Left ventricle myocardium inferior (tissue), 1 donor: ENCODE measurements at places on chromosomes 7 and 10. TPM values are rescaled to one million over a fixed set of nuclear protein-coding genes. Genes with fewer than 3 reads are reported as not detected.
A peak's percentile ranks its signal among the peaks of the same experiment; 100 is the strongest.

DNA sequence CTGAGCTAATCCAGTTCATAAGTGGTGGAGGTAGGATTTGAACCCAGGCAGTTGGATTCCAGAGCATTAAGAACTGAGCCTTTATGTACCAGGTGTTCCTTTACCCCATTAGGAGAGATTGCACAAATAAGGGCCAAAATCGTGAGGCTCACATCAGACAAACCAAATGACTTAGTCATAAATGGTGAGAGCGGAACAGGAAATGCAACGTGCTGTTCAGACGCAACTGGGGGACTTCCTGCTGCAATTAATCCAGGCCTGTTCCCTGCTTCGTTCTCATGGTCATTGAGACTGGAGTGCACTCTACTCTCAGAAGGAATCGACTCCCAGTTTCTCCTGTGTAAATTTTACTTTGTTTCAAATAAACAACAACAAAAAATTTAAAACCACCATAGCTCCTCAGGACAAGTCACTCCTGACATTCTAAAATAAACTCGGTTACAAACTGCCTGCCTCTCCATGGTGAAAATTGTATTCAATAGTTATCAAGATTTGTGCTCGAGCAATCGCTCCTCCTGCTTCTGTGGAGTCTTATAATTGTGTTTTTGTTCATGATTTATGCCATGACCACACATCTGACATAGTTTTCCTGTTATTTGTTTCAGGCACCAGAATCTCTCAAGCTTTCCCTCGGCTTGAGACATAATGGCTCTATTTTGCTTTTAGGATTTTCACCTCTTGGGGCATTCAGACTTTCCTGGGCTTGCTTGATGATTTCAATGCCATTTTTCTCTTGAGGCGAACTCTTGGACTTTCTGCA, 115.3 kb upstream of the BMPER start:
- DNase-seq, result no peak

DNA sequence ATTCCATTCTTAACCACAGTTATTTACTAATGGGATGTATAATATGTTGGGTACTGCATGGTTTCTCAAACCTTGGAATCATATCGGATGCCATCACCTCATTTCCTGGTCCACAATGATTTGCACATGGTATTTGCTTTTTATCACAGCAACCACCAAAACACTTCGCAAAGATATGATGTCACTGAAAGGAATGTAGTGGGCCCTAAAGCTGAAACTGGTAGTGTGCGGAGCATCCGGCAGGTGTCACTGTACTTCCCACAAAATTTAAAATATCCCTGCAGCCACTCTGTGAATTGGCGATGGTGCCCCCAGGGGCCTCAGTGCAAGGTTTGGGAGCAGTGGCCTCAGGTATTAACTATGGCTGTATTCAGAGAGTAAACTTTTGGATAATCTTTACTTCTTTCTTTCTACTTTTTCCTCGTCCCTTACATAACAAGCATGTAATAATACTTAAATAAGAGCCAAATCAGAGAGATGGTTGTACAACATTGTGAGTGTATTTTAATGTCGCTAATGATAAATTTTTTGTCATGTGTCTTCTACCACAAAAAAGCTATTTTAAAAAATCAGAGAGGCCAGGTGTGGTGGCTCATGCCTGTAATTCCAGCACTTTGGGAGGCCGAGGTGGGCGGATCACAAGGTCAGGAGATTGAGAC, 66.2 kb downstream of the FAM241B start:
- DNase-seq, result peak; percentile 26

- DNase-seq, result no peak
Observed at GRCh38 chr7:8353991-8354390, 79.4 kb upstream of the NXPH1 start.

DNA sequence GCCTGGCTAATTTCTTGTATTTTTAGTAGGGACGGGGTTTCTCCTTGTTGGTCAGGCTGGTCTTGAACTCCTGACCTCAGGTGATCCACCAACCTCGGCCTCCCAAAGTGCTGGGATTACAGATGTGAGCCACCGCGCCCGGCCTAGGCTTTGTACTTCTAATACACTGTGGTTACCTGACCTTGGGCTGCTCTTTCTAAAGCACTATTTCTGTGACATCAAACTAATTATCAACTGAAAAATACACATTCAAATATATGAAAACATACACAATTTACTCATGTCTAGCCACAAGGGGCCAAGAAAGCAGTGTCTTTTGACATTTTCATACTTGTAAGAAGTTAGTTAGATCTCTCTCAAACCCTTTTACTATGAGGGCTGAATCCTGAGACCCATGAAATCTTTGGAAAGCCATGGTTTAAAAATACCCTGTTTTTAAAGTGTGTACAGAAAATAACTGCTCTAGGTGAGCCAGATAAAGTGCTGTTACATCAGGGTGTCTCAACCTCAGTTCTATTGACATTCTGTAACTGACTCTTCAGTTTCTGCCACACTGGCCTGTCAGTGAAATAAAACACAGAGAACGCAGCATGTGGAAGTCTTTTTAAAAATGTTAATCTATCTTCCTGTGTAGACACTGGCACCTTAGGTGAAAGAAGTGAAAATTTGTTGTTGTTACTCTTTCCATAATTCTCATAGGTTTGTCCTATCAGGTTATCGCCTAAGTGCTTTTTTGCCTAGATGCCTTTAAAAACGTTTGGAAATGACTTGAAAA, 58.8 kb downstream of the CREM start:
- DNase-seq, result no peak

DNA sequence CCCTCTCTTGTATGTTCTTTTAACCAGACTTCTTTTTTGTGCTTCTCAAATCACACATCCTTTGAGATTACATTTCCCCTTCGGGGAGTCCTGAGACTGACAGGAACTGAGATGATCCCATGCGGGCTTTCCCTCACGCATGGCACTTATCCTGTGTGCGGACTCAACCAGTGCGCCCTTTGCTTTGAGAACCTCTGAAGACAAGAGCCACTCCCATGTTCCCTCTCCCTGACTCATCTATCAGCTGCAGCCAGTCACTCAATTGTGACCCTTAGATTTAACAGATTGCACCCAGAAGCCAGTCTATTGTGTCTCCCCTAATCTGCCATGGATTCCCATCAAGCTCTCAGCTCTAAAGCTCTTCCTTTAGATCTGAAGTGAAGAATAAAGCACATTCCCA, 353.9 kb upstream of the MEOX2 start:
- DNase-seq, result no peak

GRCh38 chr10:3972460-3973301, 187.7 kb upstream of the KLF6 start:
- no peak for DNase-seq

- no peak for DNase-seq
Observed at GRCh38 chr10:25815999-25816768, 117.8 kb upstream of the MYO3A start.

WDR86 gene
- total RNA-seq, result 0.16 TPM

OR6V1 gene
- not detected for total RNA-seq
